Stromal cell of bone marrow (primary cell): ENCODE measurements at places on chromosomes 16 and 17.

- no peak for DNase-seq
Observed at GRCh38 chr17:60065136-60065535, 13.6 kb downstream of the HEATR6 start.

DNA sequence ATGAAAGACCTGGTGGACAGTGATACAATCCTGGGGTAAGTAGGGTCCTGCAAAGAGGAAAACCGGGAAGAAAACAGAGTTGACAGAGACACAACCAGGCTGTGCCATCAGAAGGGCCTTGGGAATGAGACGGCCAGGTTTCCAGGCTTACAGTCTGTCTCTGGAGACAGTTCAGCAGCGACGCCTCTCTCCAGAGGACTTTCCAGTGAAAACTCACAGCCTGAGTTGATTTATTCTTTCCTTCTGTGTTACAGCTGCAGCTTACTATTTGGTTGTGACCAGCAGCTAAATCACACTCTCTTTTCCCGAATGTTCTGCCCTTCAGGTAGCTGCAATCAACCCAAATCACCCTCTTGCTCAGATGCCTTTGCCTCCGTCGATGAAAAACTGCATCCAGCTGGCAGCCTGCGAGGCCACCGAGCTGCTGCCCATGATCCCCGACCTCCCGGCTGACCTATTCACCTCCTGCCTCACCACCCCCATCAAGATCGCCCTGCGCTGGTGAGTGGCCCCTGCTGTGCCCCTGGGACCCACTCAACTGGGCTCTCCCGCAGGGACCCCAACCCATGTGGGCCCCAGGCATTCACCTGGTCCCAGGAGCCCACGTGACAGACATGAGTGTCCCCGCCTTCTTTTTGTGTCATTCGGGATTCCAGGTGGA lies 209.2 kb downstream of the RPTOR start:
- no peak for DNase-seq

DNA sequence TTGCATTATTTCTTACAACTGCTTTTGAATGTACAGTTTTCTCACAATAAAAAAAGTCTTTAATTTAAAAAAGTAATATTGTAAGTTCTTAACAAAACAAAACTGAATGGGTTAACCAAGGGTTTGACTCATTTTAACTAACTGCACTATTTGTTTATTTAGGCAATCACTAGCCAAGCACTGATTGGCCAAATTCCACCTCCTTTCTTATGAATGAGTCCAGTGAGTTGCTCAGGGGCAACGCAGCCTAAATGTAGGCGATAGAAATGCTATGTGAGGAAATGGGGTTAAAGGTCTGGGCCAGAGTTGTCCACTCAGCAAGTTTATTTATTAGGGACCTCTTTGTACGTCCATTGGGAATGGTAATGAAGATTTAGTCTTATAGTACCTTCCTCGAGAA lies 89.6 kb upstream of the MAF start:
- DNase-seq, result no peak

- no peak for DNase-seq
Observed at GRCh38 chr17:9872852-9873251, 32.2 kb downstream of the RCVRN start.

DNA sequence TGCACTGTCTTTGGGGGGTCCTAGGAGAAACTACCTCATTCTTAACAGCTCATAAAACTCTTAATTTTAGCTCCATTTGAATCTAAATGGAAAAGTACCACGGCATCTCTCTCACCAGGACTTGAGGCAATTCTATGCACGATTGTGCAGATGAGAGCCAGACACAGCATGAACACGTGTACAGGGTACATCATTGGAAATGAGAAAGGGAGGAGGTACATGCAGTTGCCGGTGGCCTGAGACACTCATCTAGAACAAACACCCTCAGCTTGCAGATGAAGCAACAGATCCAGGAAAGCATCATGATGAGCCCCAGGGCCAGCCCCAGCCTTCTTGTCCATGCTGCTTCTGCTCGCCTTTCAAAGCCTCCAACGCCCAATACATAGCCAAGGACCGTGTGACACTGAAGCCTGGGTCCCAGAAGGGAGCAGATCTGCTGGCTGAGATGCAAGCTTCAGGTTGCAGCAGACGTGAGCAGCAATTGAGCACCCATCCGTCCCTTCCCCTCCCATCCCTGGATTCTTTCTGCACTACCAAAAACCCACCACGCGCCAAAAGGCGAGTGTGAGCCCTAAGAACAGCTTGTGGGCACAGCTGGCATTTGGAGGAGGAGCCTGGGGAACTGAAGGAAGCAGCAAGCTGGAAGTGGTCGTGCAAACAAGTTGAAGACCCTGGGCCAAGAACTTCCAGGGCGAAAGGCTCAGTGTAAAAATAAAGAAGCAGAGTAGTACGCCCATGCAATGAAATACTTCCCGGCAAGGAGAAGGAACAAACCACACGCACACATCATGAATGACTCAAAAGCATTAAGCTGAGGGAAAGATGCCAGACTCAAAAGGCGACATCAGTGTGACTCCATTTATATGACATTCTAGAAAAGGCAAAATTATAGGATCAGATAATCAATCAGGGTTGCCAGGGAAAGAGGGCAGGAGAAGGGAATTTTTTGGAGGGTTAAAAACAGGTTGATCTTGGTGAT lies 7.3 kb upstream of the RCVRN start:
- peak; percentile 14 for DNase-seq

DNA sequence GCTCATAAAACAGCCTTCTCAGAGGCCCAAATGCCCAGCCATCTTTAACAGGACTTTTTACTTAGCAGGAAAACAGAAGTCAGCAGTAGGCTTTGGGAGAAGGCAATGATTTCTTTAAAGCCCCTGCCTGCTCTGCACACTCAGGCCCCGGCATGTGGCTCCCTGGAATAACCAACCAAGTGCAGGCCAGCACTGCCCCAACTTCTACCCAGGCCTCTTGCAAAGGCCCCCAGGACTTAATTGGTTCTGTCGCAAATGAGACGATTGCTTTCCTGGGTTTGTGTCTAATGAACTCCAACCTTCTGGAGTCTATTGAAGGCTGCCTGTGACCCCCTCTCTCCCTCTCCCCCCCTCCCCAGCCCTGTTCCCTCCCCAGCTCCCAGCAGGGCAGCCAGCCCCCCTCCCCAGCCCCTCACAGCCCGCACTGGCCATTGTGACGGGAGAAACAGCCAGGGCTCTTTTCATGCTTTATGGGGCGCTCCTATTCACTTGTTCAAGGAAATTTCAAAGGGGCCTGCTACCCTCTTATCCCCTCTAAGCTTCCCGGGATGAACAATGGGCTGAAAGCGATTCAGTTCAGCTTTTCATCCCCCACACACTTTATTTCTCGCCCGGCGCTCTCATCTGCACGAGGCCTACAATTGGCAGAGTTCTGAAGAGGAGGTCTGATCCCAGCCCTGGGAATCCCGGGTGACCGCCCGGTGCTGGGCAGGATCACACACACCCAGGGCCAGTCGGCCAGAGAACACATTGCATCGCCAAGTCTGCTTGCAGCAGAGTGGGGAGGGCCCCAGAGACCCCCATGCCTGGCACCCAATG lies 15.5 kb downstream of the AXIN2 start:
- DNase-seq, result no peak

- DNase-seq, result no peak
Observed at GRCh38 chr17:7462474-7463371, 16.7 kb downstream of the ZBTB4 start.

DNA sequence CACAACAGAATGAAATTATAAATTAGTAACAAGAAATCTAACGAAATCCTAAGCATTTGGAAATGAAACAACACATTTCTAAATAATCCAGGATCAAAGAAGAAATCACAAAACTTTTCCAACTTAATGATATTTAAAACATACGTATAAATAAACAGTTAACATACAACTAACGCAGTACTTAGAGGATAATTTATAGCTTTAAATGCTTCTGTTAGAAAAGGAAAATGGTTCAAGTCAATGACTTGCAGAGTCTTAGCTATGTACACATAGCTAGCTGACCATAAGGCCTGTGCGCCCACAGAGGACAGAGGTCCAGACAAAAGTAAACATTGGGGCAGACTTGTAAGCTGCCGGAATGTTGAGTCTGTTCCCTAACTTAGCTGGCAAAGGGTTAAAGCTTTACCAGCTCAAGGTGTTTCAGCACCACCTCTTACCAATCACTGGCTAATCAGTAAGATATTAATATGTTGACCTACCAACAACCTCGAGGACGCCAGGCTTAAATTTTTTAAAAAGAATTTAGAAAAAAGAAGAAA lies 84.6 kb downstream of the PARN start:
- DNase-seq, result no peak

DNA sequence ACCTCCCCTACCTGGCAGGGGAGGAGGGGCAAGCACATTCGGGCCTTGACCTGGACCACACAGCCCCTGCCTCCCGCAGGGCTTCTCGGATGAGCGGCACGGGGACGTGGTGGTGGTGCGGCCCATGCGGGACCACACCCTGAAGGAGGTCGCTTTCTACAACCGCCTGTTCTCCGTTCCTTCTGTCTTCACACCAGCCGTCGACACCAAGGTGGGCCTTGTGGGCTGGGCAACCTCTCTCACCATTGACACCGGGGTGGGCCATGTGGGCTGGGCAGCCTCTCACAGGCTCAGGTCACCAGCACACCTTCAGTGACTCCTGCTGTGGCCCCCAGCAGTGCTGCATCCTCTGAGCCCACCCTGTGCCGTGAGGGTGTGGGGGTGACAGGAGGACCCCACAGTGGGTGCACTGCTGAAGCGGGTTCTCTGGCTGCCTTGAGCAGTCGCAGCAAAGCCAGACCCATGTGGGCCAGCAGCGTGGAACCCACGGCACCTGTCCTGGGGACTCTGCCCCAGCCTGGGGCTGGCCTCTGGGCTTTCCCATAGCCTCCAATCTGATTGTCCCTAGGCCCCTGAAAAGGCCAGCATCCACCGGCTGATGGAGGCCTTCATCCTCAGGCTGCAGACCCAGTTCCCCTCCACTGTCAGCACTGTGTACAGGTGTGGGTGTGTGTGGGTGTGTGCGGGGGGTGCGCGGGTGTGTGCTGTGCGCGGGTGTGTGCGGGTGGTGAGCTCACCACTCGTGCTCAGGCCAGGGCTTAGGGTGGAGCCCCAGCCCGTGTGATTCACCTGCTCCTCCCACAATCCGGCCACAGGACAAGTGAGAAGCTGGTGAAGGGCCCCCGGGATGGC lies 7.5 kb downstream of the CTU2 start:
- no peak for DNase-seq

DNA sequence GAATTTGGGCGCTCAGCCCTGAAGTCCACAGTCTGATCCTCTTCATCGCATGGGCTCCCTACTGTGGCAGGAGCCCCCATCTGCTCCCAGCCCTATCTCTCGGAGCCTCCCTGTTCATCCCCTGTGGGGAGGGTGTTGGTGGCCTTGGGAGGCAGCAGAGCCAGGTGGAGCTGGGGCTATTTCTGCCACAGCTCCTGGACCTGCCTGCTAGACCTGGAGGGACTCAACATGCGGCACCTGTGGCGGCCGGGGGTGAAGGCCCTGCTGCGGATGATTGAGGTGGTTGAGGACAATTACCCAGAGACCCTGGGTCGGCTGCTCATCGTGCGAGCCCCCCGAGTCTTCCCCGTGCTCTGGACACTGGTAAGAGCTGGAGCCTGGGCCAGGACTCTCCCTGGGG lies 30.5 kb downstream of the NAGPA start:
- DNase-seq, result no peak

- DNase-seq, result no peak
Observed at GRCh38 chr17:12164085-12164484, 143.4 kb downstream of the MAP2K4 start.

GRCh38 chr16:85148931-85149330 lies 36.7 kb upstream of the CIBAR2 start:
- no peak for DNase-seq

DNA sequence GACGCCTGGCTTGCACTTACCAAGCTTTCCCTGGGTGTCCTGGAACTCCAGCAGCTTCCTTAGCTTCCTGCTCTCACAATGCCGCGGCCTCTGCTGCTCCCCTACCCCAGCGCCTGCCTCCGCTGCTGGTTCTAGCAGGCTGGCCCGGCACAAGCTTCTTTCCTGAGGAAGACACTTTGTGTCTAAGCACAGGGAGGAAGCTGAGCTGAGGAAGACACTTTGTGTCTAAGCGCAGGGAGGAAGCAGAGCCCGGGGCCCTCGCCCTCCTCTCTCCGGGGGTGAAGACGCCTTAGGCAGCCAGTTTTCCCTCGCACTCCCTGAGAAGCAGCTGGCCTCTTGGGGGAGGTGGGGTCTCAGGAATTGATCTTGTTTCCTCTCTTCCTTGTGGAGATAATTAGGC lies 64.9 kb downstream of the PLD6 start:
- no peak for DNase-seq

DNA sequence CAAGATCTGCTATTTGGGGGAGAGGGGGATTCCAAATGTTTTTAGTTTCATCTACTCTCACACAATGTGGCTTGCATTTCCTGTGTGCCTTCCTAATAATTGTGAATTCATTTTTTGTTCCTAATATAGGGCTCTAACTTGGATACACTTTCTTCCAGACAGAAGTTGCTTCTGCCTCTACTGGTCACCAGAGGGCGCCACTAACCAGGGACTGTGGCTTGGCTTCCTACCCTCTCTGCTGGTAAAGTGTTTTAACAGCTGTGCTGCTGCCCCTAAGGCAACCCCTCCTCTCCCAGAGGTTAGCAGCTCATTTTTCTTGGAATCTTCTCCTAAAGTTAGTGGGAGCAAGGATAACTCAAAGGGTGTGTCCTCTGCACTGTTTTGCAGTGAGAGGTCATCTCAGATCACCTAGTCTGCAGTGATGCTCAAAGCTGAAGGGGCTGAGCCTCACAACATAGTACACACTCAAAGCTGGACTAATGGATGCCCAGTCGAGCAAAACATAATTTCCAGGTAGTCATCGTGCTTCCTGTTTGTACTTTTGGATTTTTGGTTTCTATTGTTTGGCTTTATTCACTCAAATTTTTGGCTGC lies 5.0 kb upstream of the PRSS54 start:
- no peak for DNase-seq

DNA sequence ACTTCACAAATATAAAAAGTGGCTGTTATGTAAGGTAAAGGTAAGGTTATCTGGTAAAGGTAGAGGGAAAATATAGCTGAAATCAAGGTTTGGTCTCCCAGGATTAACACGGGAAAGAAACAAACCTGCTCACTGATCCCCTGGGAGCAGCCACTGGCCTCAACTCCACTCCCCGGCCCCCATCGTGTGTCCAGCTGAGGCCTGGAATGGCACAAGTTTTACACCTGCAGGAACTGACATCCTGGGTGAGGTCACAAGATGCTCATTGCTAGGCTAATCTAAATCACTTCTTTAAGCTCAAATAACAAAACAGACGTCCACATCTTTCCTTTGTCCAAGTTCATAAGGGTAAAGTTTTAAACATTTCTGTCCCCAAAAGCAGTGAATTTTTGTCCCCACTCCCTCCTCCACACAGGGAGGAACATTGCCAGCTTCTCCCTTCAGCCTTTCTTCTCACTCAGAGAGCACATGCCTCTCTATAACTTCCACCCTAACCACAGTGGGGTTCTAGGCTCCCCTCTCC lies 46.3 kb downstream of the ERN1 start:
- no peak for DNase-seq

DNA sequence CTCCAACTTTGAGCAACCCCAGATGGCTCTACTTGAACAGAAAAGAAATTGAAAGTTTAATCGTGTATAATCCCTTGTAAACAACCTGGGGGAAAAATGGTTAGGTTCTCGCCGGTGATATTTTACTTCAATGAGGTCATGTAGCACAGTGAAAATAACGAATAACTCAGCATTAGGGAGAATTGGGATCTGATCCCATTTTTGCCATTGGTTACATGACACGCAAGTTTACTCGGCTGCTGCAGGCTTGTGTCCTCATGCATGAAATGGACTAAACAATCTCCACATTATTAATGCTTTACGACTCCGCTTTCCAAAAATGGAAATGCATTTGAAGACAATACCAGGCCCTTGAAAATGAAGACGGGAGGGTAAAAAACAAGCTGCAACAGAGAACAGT lies 45.5 kb upstream of the LRRC37A3 start:
- DNase-seq, result no peak

GRCh38 chr17:41446806-41447205 lies 6.0 kb upstream of the KRT38 start:
- no peak for DNase-seq
